Activated naive CD8-positive, alpha-beta T cell treated with anti-CD3 and anti-CD28 coated beads, Interleukin-2, amount 50 U/mL, for 24 hours (primary cell): ENCODE measurements at places on chromosomes 1 and 21.

DNA sequence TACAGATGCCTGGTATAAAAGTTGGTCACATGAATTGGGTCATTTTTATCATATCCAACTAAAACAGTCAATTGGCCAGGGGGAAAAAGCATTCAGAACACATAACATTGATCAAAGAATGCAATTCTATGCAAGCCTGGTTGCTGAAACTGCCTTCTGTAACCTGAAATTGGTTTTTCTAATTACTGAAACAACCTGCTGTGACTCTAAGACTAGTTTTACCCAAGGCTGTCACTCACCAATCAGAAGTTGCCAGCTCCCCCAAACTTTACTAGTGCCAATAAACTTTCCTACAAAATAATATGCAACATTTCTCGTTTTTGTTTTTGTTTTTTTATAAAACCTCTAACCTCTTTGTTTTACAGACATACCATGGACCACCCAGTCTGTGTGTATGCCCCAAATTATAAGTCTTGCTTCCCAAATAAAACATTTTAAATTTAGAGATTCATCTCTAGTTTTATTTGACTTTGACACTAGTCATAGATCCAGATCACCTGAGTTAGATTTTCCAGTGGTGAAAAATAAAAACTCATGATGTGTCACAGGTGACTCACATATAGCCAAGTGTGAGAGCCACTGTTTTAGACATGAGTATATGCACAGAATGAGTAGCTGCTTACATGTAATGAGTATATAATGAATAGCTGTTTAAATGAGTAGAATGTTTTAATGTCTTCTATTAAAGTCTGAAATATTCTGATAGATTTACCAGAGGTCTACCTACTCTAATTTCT is 64.2 kb upstream of the CR2 start:
- no peak for DNase-seq

- no peak for DNase-seq
Measured at GRCh38 chr1:84635429-84635828, 54.8 kb downstream of the SSX2IP start.

DNA sequence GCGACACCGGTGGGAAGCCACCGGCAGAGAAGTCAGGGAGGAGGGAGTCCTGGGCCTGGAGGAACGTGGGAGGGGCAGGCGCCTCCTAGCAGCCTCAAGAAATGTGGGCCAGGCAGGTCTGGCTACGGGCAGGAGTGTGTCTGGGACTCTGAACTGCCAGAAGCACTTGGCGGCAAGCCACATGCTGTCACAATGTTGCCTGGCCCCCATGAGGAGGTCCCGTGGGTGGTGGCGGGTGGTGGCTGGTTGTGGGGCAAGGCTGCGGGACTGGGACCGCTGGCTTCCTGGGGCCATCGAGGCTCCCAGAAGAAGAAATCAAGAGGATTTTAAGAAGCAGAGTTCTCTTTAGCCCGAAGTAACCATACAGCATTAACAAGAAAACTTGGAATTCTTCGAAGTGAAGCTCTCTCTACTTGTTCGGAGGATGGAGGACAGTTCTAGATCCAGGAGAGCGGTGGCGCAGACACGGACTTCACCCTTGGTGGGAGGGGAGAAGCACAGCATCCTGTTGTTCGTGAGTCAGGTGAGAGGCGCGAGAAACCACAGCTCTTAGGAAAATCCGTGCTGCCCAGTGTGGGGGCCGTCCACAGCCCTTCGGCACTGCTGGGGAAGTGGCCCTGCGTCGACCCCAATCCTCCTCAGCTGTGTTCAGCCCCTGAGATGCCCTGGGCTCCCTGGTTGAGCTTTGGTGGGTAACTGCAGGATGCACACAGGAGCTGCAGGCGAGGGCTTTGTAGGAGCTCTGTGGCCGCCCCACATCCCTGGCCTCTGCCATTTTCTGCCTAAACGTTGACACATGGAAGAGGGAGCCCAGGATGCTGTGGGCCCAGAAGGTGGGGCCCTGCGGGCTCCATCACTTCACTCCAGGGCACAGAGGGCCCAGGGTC is 12.4 kb downstream of the SKI start:
- DNase-seq: peak; percentile 37

GRCh38 chr1:94719926-94720793 is 100.0 kb upstream of the SLC44A3 start:
- peak; percentile 12 for DNase-seq

- DNase-seq: no peak
Measured at GRCh38 chr1:238232084-238232710, 341.5 kb upstream of the ZP4 start.

DNA sequence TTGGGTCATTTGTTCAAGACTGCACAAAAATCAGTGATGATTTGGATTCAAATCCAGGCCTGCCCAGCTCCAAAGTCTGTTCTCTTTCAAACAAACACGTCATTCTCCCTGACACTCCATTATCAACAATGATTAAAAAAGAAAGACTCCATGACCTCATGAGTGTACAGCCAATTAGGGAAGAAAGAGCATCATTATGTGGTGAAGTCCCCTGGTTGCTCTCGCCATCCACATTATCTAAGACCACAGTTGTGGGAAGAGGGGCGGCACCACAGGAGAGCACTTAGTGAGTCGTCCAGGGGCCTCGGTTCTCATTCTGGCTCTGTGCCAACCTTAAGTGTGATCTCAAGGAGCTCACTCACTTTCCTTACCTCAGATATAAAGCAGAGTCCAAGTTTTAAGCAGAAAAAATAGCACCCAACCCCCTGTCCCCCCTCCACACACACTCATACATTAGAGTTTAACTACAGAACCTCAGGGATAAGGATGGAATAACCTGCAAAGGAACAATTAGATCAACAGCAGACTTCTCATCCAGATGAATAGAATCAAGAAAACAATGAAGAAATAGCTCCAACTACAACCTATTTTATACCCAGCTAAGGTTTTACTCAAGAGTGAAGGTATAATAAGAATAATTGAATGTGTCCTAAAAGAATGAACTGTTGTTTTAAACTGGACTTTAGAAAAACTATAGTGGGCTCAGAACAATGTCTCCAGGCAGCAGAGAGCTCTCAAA is 47.8 kb downstream of the COL6A1 start:
- DNase-seq: peak; percentile 18

DNA sequence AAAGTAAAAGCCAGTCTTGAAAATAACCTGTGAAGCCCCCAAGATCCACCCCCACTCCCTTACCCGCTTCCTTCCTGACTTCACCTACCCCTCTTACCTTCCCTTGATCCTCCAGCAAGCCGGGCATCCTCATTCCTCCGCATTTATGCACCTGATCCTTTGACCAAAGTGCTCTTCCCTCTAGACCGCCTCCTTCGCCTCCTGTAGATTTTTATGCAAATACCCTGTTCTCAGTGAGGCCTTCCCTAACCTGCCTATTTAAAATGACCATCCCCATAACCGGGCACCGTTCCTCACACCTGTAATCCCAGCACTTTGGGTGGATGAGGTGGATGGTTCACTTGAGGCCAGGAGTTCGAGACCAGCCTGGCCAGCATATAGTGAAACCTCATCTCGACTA is 1.1 kb upstream of the NENF start:
- no peak for DNase-seq

GRCh38 chr1:212862111-212862690 is 4.1 kb downstream of the FLVCR1 start:
- DNase-seq: no peak

DNA sequence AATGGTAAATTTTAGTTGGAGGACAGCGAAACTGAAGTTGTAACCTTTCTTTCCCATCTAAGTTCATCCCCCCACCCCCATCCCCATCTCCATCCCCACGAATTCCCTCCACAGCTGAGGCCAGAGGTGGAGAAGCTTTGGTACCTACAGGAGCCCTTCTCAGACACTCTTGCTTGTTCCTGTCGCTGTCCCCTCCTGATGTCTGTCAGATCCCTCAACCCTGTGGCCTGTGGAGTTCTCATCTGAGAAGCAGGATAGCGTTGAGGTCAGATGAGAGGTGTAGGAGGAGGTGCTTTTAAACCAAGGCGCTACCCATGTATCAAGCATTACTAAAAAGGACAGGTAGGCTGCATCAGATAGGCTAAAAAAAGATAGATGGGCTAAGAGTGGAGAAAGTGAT is 769 bp downstream of the NTPCR start:
- DNase-seq: no peak

DNA sequence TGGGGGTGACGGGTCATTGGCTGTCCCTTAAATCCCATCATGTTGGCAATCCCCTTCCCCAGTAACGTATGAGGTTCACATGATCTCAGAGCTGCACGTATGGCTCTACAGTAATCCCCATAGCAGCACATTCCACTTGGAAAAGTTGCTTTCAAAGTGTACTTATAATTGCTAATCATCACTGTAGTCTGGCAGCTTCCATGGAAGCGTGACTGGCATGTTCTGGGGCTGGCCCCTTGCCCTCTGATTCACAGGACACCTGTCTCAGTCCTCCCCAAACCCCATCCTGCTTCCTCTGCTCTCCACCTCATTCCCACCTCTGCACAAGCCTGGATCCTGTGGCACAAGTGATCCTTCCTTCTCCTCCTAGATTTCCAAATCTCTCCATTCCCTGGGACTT is 102.2 kb downstream of the TSEN15 start:
- DNase-seq: no peak

DNA sequence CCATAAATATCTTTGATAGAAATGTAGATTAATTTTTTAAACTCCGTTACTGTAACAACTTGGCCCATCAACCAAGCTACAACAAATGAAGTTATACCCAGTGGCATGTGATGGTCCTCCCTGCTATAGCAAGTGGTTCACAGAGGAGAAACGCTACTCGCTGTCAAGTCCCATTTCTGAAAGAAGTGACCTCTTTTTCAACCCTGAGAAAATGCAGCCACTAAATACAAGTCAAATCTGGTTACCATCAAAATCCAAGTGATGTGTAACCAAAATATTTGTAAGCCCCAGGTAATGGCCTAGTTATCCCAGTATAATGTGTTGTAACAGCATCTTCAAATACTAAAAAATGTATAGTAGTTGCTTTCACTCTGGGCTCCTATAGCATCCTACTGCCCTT is 151.8 kb downstream of the MIS18A start:
- no peak for DNase-seq

GRCh38 chr1:207822124-207822601 is 70.3 kb downstream of the CD46 start:
- DNase-seq: no peak

DNA sequence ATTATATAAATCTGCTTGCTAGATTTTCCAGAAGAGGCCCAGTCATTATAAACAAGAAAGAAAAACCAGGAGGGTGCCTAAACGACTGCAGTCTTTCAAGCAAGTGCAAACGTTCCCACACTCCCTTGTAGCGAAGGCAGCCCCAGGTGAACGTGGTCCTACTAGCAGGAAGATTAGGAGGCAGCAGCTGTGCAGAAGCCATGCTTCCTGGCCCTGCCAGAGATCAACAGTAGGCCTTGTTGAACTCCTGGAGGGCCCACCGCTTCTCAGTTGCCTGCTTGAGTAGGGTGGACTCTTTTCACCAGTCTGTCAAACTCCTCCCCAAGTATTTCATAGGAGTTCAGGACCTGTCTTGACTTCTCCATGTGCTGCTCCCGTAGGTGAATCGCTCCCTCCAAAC is 163.0 kb upstream of the GORAB start:
- no peak for DNase-seq
